Aortic smooth muscle cell (primary cell): ENCODE measurements at places on chromosomes 5 and 9. TPM values are rescaled to one million over a fixed set of nuclear protein-coding genes. Genes with fewer than 3 reads are reported as not detected.

The SPINK5 gene
- 0.13 TPM in 1 of 2 replicates, not detected in the other for total RNA-seq

The PIK3R1 gene
- total RNA-seq: 32.5 and 38.8 TPM in 2 replicates

The SLC36A2 gene
- not detected in 2 replicates for total RNA-seq

The ZNF618 gene
- 11.6 and 14.4 TPM in 2 replicates for total RNA-seq

The HAND1 gene
- total RNA-seq: not detected in 2 replicates

The DOK3 gene
- 1.4 and 2.0 TPM in 2 replicates for total RNA-seq

The MZB1 gene
- total RNA-seq: 0.13 TPM in 1 of 2 replicates, not detected in the other

The ASTN2 gene
- total RNA-seq: 5.4 and 5.7 TPM in 2 replicates

The PJA2 gene
- total RNA-seq: 115 and 127 TPM in 2 replicates

The IL7R gene
- total RNA-seq: 0.12 and 0.13 TPM in 2 replicates

The CTNND2 gene
- total RNA-seq: under 0.01 TPM in 1 of 2 replicates, not detected in the other
